AG09309 (cell line): ENCODE measurements at places on chromosomes 6 and 20.

DNA sequence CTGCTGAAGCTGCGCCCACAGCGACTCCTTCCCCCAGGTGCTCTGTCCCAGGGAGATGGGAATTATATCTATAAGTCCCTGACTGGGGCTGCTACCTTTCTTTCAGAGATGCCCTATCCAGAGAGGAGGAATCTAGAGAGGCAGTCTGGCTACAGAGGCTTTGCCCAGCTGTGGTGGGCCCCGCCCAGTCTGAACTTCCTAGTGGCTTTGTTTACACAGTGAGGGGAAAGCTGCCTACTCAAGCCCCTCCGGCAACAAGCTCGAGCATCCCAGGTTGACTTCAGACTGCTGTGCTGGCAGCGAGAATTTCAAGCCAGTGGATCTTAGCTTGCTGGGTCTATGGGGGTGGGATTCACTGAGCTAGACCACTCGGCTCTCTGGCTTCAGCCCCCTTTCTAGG, 152.5 kb upstream of the MAP3K7 start:
- DNase-seq, result no peak

DNA sequence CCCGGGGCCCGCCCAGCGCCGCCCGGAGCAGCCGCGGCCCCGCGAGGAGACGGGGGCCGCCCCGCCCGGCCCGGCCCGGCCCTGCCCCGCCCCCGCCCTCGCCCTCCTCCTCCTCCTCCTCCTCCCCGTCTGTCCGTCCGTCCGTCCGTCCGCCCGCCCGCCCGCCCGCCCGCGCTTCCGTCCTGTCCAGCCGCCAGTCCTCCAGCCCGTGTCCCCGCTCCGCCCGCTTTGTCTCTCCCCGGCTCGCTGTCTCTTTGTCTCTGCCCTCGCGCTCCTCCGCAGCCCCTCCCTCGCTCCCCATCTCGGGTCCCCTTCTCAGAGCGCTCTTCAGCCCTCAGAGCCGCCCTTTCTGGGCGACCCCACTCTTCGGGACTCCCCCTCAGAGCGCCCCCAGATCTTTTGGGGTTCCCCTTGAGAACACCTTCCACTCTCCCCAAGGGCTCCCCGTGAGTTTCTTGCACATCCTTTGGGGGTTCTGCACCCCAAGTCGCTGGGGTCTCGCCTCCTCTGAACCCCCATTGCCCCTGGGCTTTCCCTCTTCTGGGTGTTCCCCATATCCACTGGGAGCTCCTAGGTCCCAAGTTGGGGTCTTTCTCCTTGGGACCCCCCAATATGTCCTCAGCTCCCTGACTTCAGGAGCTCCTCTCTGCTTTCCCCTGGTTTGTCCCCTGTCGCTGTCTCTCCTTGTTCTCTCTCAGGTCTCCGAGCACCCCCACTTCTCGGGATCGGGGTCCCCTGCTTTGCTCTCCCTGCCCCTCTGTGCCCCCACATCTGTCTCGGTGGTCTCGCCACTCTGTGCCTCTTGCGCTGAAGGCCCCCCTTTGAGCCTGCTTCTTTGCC, 79.5 kb upstream of the MYL9 start:
- no peak for DNase-seq

- DNase-seq, result no peak
These were observed 147.0 kb upstream of the STXBP5 start for GRCh38 chr6:147057188-147057587.

- no peak for DNase-seq
These were observed 17.0 kb downstream of the DACT2 start for GRCh38 chr6:168302534-168302933.

GRCh38 chr20:47998736-47999135, 213.5 kb upstream of the SULF2 start:
- DNase-seq, result no peak

- DNase-seq, result peak; percentile 62
These were observed 2.2 kb downstream of the QKI start for GRCh38 chr6:163416557-163417253.

DNA sequence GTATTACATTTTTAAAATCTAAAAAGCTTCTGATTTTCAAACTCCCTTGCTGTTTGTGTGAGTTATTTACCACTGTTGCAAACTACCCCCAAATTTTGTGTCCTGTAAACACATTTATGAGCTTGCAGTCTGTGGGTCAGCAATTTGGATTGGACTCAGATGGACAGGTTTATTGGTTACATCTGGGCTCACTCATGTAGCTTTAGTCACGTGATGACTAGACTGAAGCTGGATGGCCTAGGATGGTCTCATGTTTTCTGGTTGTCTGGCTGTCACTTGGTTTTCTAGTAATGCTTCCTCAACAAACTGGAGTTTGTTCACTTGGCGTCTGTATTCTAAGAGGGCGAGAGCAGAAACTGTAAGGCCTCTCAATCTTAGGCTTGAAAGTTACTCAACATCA, 12.2 kb upstream of the C6orf58 start:
- DNase-seq, result no peak
